ENCODE measurements at places on chromosomes 2 and 18.
A peak's percentile ranks its signal among the peaks of the same experiment; 100 is the strongest.

DNA sequence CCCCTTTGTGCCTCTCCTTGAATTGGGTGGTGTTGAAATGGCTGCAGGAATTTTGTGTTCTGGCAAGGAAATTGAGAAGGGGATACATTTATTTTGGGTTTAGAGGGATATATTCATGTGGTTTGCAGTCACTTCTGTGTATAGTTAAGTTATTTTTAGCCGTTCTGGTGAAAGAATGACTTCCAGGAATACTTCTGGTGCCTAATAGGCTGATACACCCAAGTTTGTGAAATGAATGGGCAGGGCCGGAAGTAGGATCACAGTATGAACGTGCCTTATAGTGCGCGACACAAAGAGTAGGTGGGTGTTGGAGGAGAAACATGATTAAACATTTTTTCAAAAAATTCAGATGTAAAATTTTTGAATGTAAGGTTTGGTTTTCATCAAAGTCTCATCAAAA is 168.6 kb upstream of the ATP5MC3 start:
- DNase-seq = no peak

GRCh38 chr2:150572961-150573395 is 85.5 kb upstream of the RND3 start:
- DNase-seq = no peak

GRCh38 chr2:177906041-177906718 is 166.4 kb downstream of the PDE11A start:
- DNase-seq = peak; percentile 16

GRCh38 chr2:230124235-230124634 is 55.5 kb upstream of the SLC16A14 start:
- no peak for DNase-seq

DNA sequence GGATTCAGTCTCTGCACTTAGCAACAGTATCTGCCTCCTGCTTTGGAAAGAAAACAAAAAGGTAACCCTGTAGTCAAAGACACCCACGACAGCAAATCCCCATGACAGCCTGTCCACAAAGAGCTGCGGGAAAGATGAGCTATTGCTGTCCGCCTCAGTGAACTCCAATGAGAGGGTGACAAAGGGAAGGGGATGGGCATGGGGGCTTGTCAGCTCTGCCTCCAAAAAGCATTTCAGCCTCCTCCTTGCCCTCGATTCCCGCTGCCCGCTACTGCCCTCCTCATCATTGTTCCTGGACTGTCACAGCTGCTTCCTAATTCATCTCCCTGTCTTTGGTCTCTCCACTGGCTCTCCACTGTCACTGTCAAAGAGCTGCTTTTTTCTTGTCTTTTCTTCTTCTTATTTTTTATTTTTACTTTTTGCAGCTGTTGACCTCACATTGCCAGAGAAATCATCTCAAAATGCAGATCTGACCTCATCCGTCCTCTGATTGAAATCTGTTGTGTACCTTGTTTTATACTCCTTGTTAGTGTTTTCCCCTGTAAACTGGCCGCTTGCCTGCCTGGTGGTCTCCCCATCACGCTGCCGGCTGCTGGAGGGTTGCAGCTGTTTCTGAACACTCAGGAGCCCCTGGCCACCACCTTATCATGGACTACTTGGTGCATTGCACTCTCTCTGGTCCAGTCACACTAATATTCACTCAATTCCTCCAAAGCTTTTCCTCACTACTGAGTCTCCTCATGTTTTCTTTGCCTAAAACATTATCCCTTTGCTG is 7.9 kb upstream of the E2F6 start:
- no peak for DNase-seq

GRCh38 chr18:11901826-11902438 is 6.2 kb downstream of the MPPE1 start:
- no peak for DNase-seq

DNA sequence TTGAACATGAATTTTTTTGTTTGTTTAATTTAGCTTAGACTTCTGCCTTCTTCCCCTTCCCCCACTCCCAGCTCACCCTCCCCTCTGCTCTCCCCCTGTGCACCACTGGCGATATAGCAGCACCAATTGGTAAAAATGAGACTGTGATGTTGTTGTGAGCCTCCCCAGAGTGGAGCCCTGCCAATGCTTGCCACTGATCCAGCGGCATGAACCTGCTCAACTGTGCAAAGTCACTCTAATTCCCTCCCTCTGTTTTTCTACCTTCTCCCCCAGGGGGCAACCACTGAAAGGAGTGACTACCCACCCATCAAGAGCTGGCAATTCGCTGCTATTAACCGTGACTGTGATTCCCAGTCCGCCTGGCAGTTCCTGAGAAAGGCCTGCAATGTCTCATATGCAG is 30.2 kb downstream of the KLHL14 start:
- no peak for DNase-seq

- DNase-seq = peak; percentile 20
Measured at GRCh38 chr2:119338826-119339561, 27.6 kb downstream of the C2orf76 start.

- DNase-seq = no peak
Measured at GRCh38 chr18:42274488-42275137, 319.6 kb downstream of the PIK3C3 start.

DNA sequence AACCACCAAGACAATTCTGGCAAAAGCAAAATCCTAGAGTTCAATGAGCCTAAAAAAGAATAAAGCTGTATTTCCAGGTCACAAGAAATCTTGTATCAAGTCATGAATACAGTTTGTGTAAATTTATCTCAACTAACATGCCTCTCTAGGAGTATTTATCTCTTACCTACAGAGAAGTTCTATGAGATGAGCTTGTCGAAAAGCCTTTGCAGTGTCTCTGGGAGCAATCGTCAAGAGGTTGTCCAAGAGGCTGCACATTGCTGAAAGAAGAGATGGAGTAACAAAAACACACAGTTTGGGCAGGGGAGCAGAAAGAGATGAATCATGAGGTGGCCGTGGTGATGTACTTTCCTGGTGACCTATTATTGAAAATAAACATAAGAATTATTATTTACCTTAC is 112.0 kb upstream of the CD226 start:
- no peak for DNase-seq

DNA sequence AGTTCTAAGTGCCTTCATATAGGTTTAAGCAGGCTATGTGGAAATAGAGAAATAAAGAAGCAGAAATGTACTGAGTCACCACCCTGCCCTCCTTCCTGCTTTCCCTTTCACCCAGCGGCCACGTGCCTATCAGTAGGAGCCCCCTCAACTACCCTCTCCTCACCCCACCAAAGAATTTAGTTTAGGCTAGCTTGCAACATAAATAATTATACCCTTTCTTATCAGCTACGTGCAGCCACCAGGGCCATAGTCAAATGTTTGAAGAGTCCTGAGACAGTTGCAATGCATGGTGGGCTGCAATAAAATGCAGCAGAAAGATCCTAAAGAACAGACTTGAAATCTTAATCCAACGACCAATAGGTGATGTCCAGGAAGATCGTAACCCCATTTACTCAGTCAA is 101.2 kb downstream of the RTP5 start:
- no peak for DNase-seq

DNA sequence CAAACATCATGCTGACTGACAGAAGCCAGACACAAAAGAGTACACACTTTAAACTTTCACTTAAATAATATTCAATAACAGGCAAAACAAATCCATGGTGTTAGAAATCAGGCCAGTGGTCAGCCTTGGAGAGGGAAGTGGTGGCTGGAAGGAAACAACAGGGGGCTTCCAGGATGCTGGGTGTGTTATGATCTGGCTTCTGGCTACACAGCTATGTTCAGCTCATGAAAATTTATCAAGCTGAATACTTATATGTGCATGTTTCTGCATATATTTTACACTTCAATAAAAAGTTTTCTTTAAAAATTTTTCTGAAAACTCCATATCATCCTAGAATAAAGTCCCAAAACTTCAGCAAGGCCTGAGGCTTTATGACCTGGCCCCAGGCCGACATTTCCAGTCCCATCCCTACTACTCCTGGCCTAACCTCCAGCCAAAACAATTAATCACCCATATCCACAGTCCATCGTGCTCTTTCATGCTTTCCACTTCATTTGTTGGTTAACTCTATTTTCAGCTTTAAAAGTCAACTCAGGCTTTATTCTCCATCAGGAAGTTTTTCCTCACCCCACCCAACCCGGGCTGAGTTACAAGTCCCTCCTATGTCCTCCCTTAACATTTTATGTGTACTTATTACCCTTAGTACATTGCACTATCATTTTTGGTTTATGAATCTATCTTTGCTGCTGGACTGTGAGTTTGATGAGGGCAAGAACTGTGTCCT is 27.9 kb upstream of the SPTBN1 start:
- DNase-seq = no peak

DNA sequence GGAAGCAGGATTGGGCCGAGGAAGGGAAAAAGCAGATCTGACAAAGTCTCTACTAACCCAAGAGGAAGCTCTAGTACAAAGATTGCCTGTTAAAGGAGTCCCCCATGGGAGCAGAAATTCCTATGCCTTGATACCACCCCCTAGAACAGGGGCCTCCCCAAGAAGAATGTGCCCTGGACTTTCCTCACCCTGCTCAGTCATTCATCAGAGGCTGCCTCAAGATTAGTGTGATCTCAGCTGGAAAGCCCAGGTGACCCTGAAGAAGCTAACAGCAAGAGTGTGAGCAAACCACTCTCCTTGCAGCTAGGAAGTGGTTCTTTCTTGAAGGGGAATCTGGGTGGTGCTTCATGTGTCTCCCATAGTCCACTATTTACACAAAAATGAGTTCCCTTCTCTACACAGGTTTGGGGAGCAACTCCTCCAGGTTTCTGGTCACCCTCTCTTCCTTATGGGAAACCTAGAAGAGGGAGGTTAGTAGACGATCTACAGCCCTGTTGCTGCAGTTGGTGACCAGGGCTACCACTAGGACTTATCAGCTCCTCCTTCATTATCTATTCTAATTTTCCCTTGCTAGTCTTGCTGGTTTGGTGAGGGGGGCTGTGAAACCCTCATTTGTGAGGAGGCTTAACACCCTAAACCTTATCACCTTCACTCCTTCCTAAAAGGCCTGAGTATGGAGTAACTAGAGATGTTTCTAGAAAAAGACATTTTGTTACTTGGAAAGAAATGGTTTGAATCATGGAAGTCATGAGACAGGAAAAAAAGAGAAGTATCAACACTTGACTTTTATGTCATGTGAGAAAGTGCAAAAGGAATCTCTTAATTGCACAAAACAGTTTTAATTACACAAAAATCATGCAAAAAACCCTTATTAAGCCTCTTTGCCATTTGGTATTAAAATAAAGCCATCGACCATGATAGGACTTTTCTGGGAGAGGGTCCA is 2.9 kb upstream of the WDR7 start:
- no peak for DNase-seq

DNA sequence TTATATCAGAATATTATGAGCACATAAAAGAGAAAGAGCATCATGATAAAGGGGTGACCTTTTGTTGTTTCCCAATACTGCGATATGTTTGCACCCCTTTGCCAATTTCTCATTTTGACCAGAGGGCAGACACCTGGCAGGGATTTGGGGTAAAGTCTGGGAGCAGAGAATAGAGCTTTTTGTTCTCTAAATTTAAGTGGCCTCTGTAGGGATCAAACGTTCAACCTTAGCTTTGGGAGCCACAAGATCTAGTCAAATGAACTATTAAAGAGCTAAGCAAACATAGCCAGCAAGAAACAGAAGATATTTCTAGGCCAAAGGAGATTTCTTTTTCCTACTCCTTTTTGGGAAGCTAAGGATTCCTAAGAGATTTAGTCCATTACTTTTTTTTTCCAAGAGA is 1.1 kb upstream of the MSTN start:
- DNase-seq = no peak

DNA sequence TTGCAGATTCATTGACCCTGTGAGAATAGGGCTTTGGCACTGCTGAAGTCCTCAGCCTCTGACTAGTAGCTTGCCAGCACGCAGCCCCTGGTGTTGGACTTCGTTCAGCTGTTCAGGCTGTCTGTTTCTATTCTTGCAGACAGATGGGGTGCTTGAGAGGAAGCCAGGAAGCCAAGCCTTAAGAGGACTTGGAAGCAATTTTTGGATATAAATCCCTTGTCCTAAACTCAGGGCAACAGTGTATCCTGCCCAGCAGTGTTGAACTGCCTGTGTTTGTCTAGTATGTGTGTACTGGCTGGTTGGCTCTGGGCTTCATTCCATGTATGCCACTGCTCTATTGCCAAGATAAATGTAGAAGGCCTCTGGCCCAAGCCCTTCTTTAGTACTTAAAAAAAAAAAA is 108.6 kb downstream of the COMMD1 start:
- no peak for DNase-seq

GRCh38 chr2:146579147-146579930 is 1265.5 kb upstream of the ACVR2A start:
- no peak for DNase-seq

GRCh38 chr2:219269362-219270054 is 9.7 kb upstream of the DNAJB2 start:
- no peak for DNase-seq

- no peak for DNase-seq
Measured at GRCh38 chr2:102514061-102514785, 41.2 kb downstream of the SLC9A4 start.
